ENCODE measurements at places on chromosomes 4 and X.

DNA sequence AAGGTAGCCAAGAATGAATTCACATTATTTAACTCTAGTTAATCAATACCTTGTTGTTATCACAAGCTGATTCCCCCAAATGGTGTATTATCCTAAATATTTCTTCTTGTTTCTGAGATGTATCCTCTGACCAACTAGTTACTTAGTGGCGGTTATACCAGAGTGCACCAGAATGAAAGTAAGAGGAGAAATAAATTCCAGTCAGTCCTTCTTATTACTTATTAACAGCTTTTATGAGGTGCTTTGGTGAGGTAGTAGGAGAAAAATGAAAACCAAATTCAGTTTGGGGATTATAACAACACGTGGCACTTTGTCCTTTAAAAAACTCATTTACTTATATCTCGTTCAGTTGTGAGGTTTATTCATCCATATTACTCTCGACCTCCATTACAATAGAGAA is 101.9 kb downstream of the AMMECR1 start:
- no peaks in the 10 kb centered on the region for H3K27me3 ChIP-seq
- peaks cover 4% of the 10 kb centered on the region for H3K4me1 ChIP-seq
- no peaks in the 10 kb centered on the region for H3K36me3 ChIP-seq
- no peak overlapping the region for H3K27ac ChIP-seq
- DNase-seq = no peak

- H3K4me3 ChIP-seq = no peak overlapping the region
- peaks cover 49% of the 10 kb centered on the region for H3K27me3 ChIP-seq
- H3K27ac ChIP-seq = no peak overlapping the region
- H3K36me3 ChIP-seq = no peaks in the 10 kb centered on the region
Measured at GRCh38 chr4:169314906-169315305, 44.1 kb upstream of the SH3RF1 start.

- no peak overlapping the region for H3K4me3 ChIP-seq
- no peaks in the 10 kb centered on the region for H3K27me3 ChIP-seq
- peak overlapping the region; percentile 77 for H3K27ac ChIP-seq
- peaks cover 25% of the 10 kb centered on the region for H3K4me1 ChIP-seq
- H3K36me3 ChIP-seq = peaks cover 68% of the 10 kb centered on the region
Measured at GRCh38 chrX:47223476-47224250, 5.2 kb downstream of the CDK16 start.

- no peak overlapping the region for H3K4me3 ChIP-seq
- H3K27me3 ChIP-seq = no peaks in the 10 kb centered on the region
- peak overlapping the region; percentile 38 for H3K27ac ChIP-seq
Measured at GRCh38 chrX:109716431-109717028, 16.5 kb downstream of the ACSL4 start.

DNA sequence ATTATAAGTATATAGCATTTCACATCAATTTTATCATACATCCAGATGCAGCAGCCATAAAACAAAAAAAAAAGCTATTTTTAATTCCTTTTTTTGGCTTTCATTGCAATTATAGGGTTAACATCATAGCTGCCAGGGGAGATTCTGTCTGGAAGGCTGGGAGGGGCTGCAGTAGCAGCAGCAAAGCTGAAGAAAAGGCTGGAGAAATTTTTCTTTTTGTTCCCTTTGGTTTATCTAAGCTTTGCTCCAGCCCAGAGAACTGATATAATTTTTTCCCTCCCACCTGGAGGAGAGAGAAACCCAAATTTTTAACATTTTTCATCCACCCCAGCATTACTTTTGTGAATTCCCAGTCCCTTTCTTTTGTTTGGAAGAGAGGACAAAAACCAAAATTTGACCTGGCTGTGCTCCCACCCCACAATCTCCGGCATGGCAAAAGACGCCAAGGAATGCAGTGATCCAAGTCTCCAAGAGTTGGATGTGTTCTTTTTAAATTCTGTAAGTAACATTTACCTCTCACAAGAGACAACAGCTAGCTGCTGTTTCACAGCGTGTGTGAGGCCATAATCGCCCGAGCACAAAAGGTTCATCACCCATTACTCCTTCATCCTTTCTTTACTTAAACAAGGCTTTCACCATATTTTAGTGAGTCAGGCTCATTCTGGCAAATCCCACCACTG is 25.1 kb upstream of the FAM156A start:
- DNase-seq = no peak
- no peaks in the 10 kb centered on the region for H3K27me3 ChIP-seq
- H3K36me3 ChIP-seq = no peaks in the 10 kb centered on the region
- no peak overlapping the region for H3K27ac ChIP-seq
